Caudate nucleus (tissue), 63 donors: ENCODE measurements at places on chromosomes 5 and 9.

- no peak for DNase-seq
These were observed 109.3 kb upstream of the IFNE start for GRCh38 chr9:21591221-21592062.

DNA sequence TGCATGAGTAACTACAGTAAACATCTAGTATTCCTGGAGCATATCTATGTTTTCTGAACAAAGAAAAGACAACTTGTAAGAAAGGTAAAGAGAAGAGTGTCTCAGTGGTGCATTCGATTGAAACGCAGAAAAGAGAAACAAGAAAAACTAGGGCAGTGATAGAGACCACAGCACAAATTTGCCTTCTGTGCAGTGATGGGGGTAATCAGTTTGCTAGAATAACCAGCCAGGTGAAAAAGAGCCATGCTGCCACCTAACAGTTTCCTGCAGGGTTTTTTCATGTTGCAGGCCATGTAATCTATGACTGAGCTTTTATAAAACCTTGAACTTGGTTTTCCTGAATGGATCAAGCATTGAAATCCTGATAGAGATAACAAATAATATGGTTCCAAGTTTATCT is 198.4 kb upstream of the MEF2C start:
- DNase-seq: no peak

- no peak for DNase-seq
These were observed 18.3 kb upstream of the PHYHD1 start for GRCh38 chr9:128902351-128903078.

- no peak for DNase-seq
These were observed 23.5 kb downstream of the MED10 start for GRCh38 chr5:6354848-6355247.

DNA sequence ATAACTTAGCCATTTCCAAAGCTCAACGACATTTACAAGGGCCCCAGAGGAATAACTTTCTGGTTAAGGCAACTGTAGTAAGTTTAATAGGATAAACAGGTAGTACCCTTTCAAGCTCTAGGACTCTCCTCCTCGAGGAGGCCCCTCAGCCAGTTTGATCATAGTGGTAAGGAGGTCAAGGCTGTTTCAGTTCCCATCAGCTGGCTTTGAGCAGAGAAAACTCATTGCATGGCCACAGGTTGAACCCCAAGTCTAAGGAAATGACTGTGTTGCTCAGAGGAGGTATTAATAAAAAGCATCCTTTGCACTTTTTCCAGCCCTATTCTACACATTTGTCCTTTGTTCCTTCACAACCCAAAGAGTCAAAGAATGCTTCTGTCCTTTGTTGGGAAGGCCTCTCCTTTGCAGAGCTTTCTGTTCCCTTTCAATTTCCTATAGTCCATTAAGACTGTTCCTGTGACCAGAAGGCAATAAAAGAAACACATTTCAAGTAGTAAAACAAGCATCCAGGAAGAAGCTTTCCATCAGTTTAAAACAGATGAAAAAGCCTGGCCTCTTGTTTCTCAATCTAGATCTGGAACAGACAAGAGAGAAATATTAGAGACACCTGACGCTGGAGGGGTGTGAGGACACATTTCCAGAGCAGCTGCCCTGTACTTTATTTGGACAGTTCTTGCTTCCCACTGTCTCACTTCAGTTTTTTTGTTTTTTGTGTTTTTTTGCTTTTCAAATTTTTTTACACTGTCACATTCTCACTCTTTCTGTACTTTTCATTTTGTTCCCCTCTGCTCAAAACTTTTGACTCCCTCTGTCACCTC is 54.1 kb downstream of the PRRC1 start:
- no peak for DNase-seq
